NCI-H774 (cell line): ENCODE measurements at places on chromosomes 7 and 10.

- DNase-seq, result no peak
Measured at GRCh38 chr10:110867807-110868465, 3.8 kb upstream of the PDCD4 start.

GRCh38 chr7:45922810-45923209 lies 1.7 kb upstream of the IGFBP3 start:
- DNase-seq, result no peak

GRCh38 chr7:94417901-94418300 lies 23.2 kb downstream of the COL1A2 start:
- no peak for DNase-seq

DNA sequence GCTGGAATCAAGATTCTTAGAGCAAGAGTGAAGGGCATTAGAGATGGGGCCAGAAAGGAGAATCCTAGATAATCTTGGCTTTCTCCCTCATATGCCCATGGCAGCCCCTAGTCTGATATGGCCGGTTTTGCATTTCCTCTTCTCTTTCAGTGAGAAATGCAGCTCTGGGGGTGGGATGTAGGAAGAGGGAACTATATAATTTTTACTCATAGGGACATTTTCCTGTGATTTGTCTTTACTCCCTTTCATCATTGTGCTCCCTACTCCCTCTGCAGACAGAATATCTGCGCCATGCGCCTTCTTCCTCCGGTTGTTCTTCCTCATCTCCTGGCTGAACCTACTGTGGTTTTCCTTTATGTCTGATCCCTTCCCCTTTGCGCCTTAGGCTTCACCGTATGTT lies 16.8 kb upstream of the CHCHD1 start:
- DNase-seq, result no peak

GRCh38 chr10:129161150-129161549 lies 305.9 kb upstream of the MGMT start:
- DNase-seq, result no peak

DNA sequence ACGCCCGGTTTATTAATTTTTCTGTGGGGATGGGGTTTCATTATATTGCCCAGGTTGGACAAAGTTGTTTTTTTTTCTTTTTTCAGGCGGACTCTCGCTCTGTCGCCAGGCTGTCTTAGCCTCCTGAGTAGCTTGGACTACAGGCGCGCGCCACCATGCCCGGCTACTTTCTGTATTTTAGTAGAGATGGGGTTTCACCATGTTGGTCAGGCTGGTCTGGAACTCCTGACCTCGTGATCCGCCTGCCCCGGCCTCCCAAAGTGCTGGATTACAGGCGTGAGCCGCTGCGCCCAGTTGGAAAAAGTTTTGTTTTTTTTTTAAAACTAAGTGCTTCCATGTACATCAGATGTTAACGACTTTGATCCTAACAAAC lies 542 bp upstream of the ZNF394 start:
- no peak for DNase-seq

DNA sequence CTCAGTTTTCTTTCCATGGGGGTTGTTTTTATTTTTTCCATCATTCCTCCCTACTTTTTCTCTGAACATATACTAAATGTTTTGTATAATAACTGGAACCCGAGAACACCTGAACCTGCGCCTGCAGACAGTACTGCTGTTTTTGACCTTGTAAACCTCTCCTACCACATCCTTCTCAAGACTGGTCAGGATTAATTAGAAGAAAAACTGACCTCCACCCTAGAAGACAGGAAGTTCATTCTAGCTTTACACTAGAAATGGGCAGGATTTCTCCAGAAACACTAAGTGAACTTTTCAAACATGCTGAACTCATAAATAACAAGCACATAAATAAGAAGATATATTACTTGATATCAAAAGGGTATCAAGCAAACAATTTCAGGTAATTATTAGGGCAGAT lies 751 bp upstream of the HYCC1 start:
- DNase-seq, result no peak

DNA sequence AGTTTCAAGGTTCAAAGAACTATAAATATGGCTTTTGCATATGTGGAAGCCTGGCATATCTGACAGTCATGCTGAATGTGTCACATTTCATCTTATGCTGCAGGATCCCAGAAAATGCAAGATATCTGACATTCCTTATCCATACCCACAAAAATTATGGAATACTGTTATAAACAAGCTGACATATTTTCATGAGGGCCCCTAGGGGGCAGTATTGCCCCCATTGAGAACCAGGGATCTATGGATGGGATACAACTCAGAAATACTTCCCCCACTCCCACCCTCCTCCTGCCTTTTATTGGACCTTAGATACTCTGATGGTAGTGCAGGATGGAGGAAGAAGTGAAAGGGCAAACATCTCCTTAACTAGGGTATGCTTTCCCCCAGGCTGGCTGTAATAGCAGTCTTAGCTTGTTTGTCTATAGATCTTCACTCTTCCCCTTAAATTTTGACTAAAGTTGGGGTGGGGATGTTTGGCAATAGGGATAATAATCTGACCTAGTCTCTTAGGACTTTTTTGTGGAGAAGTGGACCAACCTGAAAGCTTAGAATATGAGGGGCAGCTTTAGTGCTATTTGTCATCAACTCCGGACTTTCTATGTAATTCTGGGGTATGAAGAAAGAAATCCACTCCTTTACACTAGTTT lies 3.5 kb upstream of the GNGT1 start:
- no peak for DNase-seq

DNA sequence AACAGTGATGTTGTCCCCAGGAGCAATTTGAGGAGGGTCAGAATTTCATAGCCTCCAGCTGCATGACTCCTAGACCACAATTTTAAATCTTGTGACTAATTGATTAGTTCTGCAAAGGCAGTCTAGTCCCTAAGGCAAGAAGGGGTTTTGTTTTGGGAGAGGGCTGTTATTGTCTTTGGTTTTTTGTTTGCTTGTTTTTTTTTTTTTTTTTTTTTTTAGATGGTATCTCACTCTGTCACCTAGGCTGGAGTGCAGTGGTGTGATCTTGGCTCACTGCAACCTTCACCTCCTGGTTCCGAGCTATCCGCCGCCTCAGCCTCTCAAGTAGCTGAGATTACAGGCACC lies 117.0 kb downstream of the MARCHF5 start:
- no peak for DNase-seq

DNA sequence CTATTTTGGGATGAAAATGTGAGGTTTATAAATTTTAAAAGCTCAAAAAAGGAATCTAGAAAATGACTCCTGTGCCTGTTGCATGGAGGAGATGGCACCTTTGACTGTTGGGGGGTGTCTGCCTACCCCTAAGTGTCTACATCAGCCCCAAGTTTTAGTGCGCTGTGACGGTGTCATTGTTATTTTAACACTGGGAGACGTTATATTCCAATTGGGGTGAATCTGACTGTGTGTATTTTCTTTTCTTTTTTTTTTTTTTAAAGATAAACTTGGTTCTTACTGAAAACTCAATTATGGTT lies 517 bp downstream of the SRGN start:
- DNase-seq, result no peak

GRCh38 chr7:80679921-80680907 lies 41.8 kb downstream of the CD36 start:
- no peak for DNase-seq

DNA sequence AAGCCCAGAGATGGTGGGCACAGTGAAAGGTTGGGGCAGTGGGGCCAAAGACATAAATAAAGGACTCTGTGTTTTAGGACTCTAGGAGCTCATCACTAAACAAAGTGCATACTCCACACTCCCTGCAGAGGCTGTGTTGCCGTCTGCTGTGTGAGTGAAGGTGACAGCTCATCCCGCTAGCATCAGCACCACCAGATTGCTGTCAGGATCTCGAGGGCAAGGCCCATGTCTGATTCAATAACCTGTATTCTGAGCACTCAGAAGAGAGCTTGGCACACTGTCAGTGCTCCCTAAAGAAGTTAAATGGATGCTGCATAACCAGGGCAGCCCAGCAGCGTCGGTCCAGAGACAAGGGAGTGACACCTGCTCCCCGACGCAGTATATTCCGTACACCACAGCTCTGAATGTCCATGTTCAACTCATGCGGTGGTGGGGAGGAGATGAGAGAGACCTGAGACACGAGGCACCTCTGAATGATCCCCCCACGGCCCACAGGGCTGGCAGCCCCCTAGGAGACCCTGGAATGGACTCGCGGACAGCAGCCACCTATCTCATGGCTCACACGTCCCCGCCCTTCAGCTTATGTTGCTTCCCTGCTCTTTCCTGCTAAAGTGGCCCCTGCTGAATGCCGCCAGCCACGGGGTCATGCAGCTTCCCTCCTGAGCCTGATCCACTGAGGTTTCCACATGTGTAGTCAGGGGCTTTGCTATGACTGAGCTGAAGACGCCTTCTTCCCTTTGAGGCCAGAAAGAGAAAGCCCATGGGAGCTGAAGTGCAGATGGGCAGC lies 132.7 kb upstream of the KCNMA1 start:
- no peak for DNase-seq

DNA sequence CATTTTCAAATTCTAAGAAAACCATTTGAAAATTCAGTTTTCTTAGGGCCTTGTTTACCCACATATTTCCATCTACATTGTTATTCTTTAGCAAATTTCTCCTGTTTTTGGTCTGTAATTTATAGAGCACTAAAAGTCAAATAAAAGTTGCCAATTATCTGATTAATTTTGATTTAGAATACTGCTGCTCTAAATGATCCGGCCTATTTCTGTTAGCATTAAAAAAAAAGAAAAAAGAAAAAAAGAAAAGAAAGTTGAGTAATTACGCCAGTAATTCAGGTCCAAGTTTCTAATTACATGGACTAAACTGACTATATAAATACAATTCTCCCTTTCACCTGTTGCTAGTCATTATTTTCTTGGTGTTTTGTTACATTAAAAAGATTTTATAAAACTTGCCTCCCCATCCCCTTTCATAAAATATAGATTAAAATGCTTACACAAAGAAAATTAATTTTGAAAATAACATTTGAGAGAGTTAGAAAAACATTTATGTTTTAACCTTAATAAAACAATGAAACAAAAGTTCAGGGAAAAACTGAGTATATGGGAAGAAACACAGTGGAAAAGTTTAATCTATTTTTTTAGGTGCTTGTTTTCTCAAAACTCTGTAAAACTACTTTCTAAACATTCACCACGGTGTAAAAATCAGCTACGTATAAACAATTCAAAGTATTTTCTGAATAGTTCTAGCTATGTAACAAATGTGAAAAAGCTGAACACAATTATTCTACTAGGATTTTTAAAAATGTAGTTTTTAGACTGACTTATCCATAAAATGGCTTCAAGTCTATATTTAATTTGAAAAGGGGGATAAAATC lies 6.8 kb upstream of the COMMD3 start:
- DNase-seq, result no peak

GRCh38 chr7:44348300-44348699 lies 22.9 kb upstream of the CAMK2B start:
- DNase-seq, result no peak

- no peak for DNase-seq
Measured at GRCh38 chr10:2921956-2922680, 145.2 kb upstream of the PFKP start.

- no peak for DNase-seq
Measured at GRCh38 chr10:55233090-55233489, 432.1 kb upstream of the PCDH15 start.

DNA sequence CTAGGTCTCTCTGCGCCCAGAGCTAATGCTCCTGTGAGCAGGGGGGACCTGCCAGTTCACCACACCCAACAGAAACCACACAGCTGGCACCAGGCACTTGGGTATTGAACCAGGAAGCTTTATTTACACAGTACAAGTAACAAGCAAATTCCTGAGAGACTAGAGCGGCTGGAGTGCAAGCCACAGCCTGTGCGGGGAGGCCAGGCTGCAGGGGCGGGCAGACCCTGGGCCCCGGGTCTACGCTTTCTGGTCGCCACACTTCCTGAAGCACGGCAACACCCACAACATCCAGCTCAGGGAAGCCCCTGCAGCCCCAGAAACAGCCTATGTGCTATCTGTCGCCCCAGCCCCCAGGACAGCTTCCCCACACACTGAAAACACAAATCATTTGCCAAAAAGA lies 125.0 kb downstream of the FAM53B start:
- no peak for DNase-seq

GRCh38 chr7:116692401-116693308 lies 20.7 kb downstream of the MET start:
- no peak for DNase-seq

DNA sequence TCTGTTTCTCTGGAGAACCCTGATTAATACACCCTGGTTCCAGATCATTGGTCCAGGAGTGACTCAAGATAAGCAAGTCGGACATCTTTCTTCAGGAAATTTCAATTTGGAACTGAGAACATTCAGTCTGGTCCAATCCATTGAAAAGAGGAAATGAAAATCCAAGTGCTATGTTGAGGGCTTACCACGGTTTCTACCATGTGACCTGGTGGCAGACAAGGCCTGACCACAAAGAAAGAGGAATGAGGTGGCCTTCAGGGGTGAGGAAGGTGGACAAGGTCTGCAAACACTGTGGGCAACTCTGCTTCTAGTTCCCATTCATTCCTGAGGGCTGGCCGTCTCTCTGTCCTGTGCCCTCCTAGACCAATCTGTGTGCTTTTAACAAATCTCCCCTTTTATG lies 149.2 kb upstream of the GHITM start:
- no peak for DNase-seq

GRCh38 chr10:44312401-44312800 lies 72.5 kb downstream of the CXCL12 start:
- no peak for DNase-seq

GRCh38 chr7:155850001-155850436 lies 37.8 kb upstream of the SHH start:
- no peak for DNase-seq

- DNase-seq, result no peak
Measured at GRCh38 chr7:38318241-38318640, 44.8 kb upstream of the TARP start.

DNA sequence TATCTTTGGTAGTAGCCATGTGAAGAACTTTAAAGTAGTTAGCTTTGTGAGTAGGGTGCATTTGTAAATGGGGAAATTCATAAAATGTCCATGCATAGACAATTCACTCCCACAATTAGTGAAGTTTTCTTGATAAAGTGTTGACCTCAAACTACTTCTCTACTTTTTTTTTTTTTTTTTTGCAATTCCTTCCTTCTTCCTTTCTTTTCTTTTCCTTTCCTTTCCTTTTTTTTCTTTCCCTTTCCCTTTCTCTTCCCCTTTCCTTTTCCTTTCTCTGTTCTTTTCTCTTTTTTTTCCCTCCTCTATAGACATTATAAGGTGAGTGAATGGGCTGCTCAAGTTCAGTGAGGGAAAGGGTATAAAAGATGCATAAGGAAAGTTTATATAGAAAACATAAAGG lies 184.2 kb downstream of the PTEN start:
- DNase-seq, result no peak
